ENCODE measurements at places on chromosomes 6 and 20. TPM values are rescaled to one million over a fixed set of nuclear protein-coding genes. Genes with fewer than 3 reads are reported as not detected.

Gene CCM2L
- not detected for total RNA-seq

Gene SNHG17
- 11.5 TPM for total RNA-seq

Gene SGK2
- 0.22 TPM for total RNA-seq

Gene COX4I2
- not detected for total RNA-seq

Gene ATP6V1G2
- 1.5 TPM for total RNA-seq

Gene PSORS1C1
- total RNA-seq, result 1.3 TPM

Gene CTAGE9
- not detected for total RNA-seq

Gene FERMT1
- total RNA-seq, result 7.3 TPM

Gene EFCAB8
- 0.14 TPM for total RNA-seq

Gene MCHR2
- total RNA-seq, result not detected

Gene GHRH
- total RNA-seq, result not detected

Gene CST4
- total RNA-seq, result not detected
